ENCODE measurements at places on chromosomes 12 and 14. TPM values are rescaled to one million over a fixed set of nuclear protein-coding genes. Genes with fewer than 3 reads are reported as not detected.
A peak's percentile ranks its signal among the peaks of the same experiment; 100 is the strongest.

DNA sequence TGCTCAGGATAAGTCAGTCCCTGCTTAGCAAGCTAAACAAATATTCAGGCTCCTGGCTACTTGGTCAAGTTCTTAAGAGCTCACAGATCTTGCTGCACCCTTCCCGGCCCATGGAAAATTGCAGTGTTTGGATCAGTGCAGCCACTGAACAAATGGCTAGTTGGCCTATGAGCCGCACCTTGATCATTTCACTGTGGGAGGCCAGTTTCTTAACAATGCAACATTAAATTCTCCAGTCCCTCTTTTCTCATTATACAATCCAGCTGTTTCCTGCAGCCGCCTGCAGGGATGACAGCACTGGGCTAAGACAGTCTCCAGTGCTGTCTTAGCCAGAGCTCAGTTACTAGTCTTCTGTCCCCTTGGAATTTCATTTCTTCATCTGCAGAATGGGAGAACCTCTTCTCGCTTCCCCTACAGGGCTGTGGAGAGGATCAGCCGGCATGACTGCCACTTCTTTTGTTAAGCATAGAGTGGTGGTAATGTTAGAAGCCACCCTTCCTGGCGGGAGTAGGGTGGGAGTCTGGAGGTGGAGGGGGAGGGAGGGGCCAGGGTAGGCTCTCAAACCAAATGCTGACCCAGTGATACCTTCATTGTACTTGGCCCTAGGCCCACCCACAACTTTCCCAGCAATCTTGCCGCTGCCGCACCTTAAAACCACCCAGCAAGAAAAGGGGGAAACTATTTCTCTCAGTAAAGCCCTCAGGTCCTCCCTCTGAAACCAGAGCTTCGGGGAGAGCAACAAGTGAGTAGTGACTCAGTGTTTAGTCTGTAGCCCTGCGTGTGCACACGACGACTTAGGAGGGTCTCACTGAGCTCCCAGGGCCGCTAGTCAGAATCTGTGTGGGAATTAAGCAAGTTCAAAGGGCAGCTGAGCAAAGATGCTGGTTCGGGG, 145.7 kb downstream of the NUAK1 start:
- H3K36me3 ChIP-seq = no peaks in the 10 kb centered on the region
- H3K4me1 ChIP-seq = peaks cover 25% of the 10 kb centered on the region
- H3K27me3 ChIP-seq = no peaks in the 10 kb centered on the region
- no peak overlapping the region for H3K4me3 ChIP-seq

- no peak overlapping the region for H3K27ac ChIP-seq
- H3K36me3 ChIP-seq = no peaks in the 10 kb centered on the region
- no peak overlapping the region for H3K4me3 ChIP-seq
- DNase-seq = no peak
- no peaks in the 10 kb centered on the region for H3K27me3 ChIP-seq
Observed at GRCh38 chr14:58919217-58919616, 269.2 kb upstream of the DAAM1 start.

GRCh38 chr14:94058674-94059138, 22.3 kb downstream of the DDX24 start:
- peaks cover 16% of the 10 kb centered on the region for H3K4me1 ChIP-seq
- DNase-seq = peak; percentile 32
- H3K36me3 ChIP-seq = peaks cover 70% of the 10 kb centered on the region
- H3K4me3 ChIP-seq = no peak overlapping the region
- H3K27ac ChIP-seq = no peak overlapping the region
- no peaks in the 10 kb centered on the region for H3K27me3 ChIP-seq

DNA sequence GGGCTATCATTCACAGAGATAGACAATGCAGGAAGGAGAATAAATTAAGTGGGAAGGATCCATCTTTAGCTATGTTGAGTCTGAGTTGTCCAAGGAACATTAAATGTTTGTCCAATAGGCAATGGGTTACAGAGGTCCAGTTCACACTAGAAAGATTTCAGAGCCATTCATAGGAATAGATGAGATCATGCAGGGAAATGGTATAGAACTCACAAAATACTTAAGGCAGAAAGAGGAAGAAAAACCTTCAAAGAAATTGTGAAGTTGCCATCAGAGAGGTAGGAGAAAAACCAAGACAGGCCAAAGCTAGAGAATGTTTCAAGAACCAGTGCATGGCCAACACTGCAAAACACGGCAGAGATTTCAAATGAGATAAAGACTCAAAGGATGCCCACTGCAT, 94.1 kb downstream of the PHLDA1 start:
- H3K27ac ChIP-seq = no peak overlapping the region
- H3K36me3 ChIP-seq = no peaks in the 10 kb centered on the region
- peaks cover 6% of the 10 kb centered on the region for H3K4me1 ChIP-seq
- no peak overlapping the region for H3K4me3 ChIP-seq

DNA sequence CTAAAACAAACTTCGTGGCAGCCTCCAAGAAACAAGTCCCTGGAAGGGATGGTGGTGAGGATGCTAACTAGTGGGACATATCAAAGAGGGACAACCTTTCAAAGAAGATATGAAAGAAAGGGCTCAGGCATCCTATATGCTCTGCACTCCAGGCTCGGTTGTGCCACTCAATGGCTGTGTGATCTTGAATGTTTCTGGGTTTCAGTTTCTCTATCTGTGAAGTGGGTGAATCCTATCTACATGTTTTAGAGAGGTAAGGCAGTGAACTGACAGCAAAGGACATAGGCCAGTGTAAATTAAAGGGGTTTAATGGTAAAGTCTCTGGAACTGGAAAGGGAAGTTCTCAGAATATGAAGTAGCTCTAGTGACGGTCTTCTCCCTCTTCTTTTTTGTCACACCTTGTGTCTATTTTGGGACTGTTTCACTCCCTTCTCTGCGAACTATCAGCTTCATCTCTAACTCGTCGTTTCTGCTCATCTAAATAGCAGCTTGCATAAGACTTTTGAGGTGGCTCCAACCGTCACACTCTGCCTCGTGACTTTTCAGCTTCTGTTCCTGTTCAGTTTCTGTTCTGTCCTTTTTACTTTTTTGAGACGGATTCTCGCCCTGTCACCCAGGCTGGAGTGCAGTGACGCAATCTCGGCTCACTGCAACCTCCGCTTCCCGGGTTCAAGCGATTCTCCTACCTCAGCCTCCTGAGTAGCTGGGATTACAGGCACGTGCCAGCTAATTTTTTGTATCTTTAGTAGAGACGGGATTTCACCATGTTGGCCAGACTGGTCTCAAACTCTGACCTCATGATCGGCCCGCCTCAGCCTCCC, 273.6 kb downstream of the SUDS3 start:
- H3K27me3 ChIP-seq = no peaks in the 10 kb centered on the region
- no peak overlapping the region for H3K27ac ChIP-seq
- no peak for DNase-seq

- no peaks in the 10 kb centered on the region for H3K36me3 ChIP-seq
- DNase-seq = no peak
- H3K4me1 ChIP-seq = no peaks in the 10 kb centered on the region
- no peak overlapping the region for H3K4me3 ChIP-seq
- no peak overlapping the region for H3K27ac ChIP-seq
Observed at GRCh38 chr12:81942594-81942993, 183.4 kb upstream of the PPFIA2 start.

GRCh38 chr12:131035245-131035681, 81.6 kb downstream of the ADGRD1 start:
- no peak for DNase-seq
- H3K27ac ChIP-seq = no peak overlapping the region
- peaks cover 4% of the 10 kb centered on the region for H3K27me3 ChIP-seq
- no peaks in the 10 kb centered on the region for H3K36me3 ChIP-seq
- H3K4me1 ChIP-seq = no peaks in the 10 kb centered on the region
- no peak overlapping the region for H3K4me3 ChIP-seq

DNA sequence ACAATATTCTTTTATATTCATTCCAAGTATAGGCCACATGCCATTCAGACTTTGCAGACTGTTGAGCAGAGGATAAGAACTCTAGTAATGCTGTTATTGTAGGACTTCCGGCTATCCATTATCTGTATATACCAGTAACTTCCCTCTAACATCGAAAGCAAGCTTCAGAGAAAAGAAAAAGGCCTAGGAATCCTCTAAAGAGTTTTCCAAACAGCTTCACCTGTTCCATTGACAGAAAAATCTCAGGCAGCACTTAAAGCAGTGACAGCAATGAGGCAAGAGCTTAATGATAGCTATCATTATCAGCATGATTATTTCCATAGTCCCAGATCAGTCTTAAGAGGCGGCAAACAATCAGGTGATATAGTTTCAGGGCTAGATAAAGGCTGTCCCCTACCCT, 1.8 kb downstream of the CPNE8 start:
- no peak overlapping the region for H3K27ac ChIP-seq
- no peaks in the 10 kb centered on the region for H3K36me3 ChIP-seq
- H3K4me1 ChIP-seq = peaks cover 24% of the 10 kb centered on the region

DNA sequence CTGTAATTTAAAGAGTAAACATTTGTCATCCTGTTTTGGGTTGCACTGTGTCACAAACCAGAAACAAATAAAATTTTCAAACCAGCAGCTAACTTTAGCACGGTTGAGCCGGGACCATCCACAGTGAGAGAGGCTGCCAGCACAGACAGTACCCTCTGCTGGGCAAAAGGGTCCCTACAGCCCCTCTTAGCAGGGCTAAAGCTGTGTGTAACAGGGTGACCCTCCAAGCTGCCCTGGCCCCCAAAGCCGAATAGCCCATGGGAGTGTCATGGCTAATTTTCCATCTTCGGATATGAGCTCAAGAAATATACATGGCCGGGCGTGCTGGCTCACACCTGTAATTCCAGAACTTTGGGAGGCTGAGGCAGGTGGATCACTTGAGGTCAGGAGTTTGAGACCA, 157.1 kb upstream of the GRIN2B start:
- no peaks in the 10 kb centered on the region for H3K36me3 ChIP-seq
- H3K27ac ChIP-seq = no peak overlapping the region
- H3K27me3 ChIP-seq = no peaks in the 10 kb centered on the region
- H3K4me3 ChIP-seq = no peak overlapping the region
- no peaks in the 10 kb centered on the region for H3K4me1 ChIP-seq
- no peak for DNase-seq

DNA sequence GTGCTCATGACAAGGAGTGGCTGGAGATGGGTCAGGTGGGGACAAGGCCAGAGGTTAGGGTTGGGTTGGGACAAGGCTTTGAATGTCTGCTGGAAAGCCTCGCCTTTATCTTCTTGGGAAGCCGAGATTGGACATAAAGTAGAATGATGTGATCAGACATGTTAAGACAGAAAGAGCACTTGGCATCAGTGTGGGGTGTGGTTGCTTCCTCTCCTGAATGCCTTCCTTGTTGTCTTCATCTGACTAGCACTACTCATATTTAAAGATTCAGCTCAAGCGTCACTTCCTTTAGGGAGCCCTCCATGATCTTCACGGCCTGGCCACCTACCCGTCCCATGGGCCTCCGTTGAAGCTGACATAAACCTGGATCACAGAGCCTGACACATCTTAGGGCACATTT, 14.8 kb upstream of the C12orf75 start:
- H3K4me1 ChIP-seq = peaks cover 37% of the 10 kb centered on the region
- DNase-seq = no peak
- no peaks in the 10 kb centered on the region for H3K36me3 ChIP-seq
- H3K27me3 ChIP-seq = no peaks in the 10 kb centered on the region

GRCh38 chr12:77968571-77968970, 137.9 kb downstream of the NAV3 start:
- no peak overlapping the region for H3K4me3 ChIP-seq
- H3K27me3 ChIP-seq = no peaks in the 10 kb centered on the region
- no peak for DNase-seq
- peaks cover 13% of the 10 kb centered on the region for H3K4me1 ChIP-seq

DNA sequence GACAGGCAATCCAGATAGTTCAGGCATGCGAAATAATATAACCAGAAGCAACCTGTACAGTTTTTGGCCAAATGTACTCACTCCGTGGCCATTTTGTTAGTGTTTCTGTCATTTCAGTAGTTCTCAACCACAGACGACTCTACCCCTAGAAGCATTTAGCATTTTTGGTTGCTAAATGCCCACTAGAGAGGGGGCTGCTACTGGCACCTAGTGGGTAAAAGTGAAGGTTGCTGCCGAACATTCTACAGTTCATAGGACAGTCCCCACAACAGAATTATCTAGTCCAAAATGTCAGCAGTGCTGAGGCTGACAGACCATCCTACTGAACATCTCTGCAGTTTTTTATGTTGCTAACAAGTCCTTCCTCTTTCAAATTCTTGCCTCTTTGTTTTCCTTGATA, 107.4 kb downstream of the TSHR start:
- peaks cover 4% of the 10 kb centered on the region for H3K4me1 ChIP-seq
- H3K36me3 ChIP-seq = no peaks in the 10 kb centered on the region
- no peaks in the 10 kb centered on the region for H3K27me3 ChIP-seq
- no peak overlapping the region for H3K4me3 ChIP-seq
- no peak overlapping the region for H3K27ac ChIP-seq
- no peak for DNase-seq

- H3K27me3 ChIP-seq = peaks cover 28% of the 10 kb centered on the region
- H3K36me3 ChIP-seq = no peaks in the 10 kb centered on the region
- DNase-seq = no peak
- H3K4me1 ChIP-seq = no peaks in the 10 kb centered on the region
- H3K4me3 ChIP-seq = no peak overlapping the region
- H3K27ac ChIP-seq = no peak overlapping the region
Observed at GRCh38 chr12:132445884-132446632, 43.9 kb upstream of the FBRSL1 start.

- DNase-seq = no peak
- peak overlapping the region; percentile 48 for H3K4me3 ChIP-seq
- no peaks in the 10 kb centered on the region for H3K36me3 ChIP-seq
- H3K4me1 ChIP-seq = peaks cover 78% of the 10 kb centered on the region
Observed at GRCh38 chr14:76918256-76918781, 92.1 kb downstream of the LRRC74A start.

DNA sequence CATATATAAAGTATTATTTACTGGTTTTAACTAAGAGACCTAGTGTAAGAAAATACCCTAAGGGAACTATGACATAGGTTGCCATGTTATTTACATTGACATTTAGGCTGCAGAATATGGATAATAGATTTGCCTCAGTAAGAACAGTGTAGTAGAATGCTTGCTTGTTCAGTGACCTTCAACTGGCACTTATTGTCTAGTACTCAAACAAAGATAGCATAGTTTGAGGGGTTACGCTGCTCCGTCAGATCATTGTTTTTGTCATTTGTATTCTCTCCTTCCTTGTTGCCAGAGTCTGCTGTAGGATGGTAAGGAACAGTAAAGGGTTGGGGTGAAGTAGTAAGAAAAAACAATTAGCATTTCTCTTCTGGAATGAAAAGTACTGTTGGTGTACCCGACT, 33.2 kb downstream of the TOGARAM1 start:
- H3K4me1 ChIP-seq = peaks cover 2% of the 10 kb centered on the region
- no peak overlapping the region for H3K27ac ChIP-seq
- no peaks in the 10 kb centered on the region for H3K27me3 ChIP-seq
- H3K36me3 ChIP-seq = peaks cover 17% of the 10 kb centered on the region
- DNase-seq = no peak

- DNase-seq = no peak
- no peak overlapping the region for H3K4me3 ChIP-seq
- H3K36me3 ChIP-seq = no peaks in the 10 kb centered on the region
- H3K4me1 ChIP-seq = no peaks in the 10 kb centered on the region
- H3K27ac ChIP-seq = no peak overlapping the region
Observed at GRCh38 chr12:126430921-126431320, 1365.7 kb downstream of the AACS start.

PDZRN4 gene
- total RNA-seq = not detected

KRT3 gene
- total RNA-seq = not detected

HSP90AA1 gene
- total RNA-seq = 317 TPM

NAV3 gene
- 8.5 TPM for total RNA-seq

RDH16 gene
- total RNA-seq = 0.16 TPM

HELB gene
- total RNA-seq = 2.5 TPM
